CD4-positive, alpha-beta T cell treated with Interleukin-21 for 1 hour (primary cell): ENCODE measurements at places on chromosomes 6 and 20.
A peak's percentile ranks its signal among the peaks of the same experiment; 100 is the strongest.

DNA sequence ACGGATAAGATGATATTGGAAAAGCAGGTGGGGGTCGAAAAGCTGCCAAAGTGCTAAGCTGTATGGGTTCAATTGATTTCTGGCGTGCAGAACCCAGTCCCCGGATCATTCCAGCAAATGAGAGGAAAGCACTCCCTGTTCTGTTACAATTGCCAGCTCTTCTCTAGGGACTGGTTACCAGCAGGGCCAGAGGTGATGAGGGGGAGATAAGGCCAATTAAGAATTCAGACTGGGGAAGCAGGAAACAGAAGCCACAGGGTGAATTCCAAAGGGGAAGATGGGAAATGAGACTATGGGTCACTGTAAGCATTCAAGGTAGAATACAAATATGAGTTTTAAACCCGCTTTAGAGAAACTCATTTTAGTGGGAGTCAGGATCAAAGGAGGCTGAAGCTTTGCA is 349.4 kb upstream of the MAP3K7 start:
- DNase-seq, result no peak

GRCh38 chr20:36728986-36729385 is 16.9 kb downstream of the NDRG3 start:
- no peak for DNase-seq

GRCh38 chr20:45987108-45987780 is 15.2 kb upstream of the ZNF335 start:
- peak; percentile 77 for DNase-seq

- DNase-seq, result no peak
Observed at GRCh38 chr6:129446272-129447197, 263.4 kb downstream of the ARHGAP18 start.

- DNase-seq, result no peak
Observed at GRCh38 chr6:151753581-151753980, 53.9 kb upstream of the ESR1 start.

DNA sequence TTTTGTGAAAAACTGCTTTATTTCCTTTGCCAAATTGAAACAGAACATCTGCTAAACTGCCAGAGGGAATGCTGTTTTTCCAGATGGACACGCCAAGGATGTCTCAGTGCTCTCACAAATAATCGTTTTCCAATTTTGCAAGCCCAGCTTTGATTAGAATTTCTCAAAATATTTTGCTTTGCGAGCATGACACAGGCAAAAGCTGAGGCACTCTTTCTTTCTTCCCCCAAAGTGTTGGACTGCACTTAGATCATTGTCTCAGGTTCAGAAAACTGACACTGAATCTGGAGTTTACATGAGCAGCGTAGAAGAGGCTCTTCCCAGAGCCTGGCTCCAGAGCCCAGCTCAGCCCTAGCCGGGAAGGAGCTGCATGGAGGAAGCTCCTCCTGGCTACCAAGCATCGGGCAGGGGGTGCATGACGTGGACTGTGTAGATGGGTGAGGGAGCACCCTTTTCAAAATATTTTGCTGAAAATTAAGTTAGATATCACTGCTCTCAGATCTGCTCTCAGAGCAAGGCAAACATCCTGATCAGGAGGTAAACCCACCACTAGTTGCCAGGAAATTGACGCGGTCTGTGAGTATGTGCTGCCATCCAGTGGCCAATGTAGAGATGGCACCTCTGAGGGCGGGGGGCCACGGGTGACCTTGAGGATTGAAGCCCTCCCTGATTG is 107.5 kb downstream of the SLC22A3 start:
- DNase-seq, result peak; percentile 79

GRCh38 chr6:136706430-136706829 is 85.8 kb downstream of the MAP3K5 start:
- no peak for DNase-seq

DNA sequence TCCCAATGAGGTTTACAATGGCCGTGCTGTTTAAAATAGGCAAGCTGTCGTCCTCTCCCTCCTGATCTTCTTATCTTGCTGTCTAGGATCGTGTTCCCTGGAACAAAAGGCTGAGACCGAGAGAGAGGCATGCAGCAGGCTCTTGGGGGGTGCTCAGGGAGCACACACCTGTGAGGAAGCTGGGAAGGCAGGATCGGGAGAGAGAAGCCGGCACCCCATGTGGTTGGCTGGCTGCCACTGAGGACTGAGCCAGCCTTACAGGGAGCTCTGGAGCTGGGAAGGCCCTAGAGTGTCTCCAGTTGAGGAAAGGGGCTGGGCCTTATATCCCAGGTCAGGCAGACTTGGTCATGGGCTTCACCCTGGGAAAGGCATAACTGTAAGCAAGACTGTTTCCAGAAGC is 184.2 kb downstream of the LY86 start:
- no peak for DNase-seq

DNA sequence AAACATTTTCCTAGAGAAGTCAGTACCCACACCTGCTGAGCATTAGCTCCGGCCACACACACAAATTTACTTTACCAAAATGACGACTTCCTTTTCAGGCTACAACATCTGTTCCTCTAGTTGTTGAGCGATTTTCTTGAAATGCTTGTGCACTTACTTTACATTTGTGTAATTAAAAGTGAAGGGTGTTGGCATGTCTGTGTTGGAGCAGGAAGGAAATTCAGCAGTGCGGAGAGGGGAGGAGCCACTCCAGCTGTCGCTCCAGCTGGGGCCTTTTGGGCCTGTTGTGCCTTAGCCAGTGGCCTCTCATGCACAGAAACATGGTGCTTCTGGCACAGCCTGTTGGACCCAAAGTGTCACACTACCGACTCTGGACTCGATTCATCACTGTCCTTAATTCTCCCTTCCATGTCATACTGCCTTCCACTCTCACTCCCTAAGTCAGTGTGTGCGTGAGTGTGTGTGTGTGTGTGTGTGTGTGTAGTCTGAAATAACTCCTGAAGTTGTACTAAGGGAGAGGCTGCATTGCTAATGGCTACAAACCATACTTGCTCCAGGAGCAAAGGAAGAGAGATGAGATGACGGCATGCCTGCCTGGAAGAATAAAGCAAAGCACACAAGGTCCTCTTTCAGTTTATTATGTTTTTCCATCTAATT is 191.8 kb upstream of the ARG1 start:
- DNase-seq, result no peak

GRCh38 chr20:25508083-25508770 is 77.1 kb downstream of the NINL start:
- no peak for DNase-seq

GRCh38 chr6:159163901-159164370 is 5.3 kb upstream of the FNDC1 start:
- no peak for DNase-seq

GRCh38 chr6:15331143-15331542 is 85.3 kb downstream of the JARID2 start:
- DNase-seq, result no peak

DNA sequence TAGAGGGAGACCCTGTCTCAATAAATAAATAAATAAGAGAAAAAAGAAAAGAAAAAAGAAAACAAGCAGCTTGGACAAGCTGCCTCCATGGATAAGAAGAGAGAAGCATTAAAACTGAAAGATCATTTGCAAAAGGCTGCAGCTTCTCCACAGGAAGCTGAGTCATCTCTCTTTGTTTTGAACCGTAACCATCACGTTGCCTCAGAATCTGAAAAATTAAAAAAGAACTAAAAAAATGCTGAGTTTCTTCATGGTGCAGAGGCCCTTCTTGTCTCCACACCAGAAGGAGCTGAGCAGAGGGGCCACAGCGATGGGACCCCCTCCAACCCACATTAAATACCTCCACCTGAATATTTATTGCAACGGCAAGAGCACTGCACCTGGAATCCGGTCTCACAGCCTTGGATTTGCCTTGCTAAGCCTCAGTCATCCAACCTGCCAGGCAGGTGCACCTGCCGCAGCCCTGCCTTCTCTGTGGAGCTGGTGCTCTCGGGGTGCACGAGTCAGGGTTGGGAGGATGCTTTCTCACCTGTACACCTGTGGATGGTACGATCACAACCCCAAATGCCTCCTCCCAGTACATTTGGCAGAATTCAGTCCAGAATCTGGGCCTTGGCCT is 28.1 kb downstream of the TOX2 start:
- peak; percentile 42 for DNase-seq

DNA sequence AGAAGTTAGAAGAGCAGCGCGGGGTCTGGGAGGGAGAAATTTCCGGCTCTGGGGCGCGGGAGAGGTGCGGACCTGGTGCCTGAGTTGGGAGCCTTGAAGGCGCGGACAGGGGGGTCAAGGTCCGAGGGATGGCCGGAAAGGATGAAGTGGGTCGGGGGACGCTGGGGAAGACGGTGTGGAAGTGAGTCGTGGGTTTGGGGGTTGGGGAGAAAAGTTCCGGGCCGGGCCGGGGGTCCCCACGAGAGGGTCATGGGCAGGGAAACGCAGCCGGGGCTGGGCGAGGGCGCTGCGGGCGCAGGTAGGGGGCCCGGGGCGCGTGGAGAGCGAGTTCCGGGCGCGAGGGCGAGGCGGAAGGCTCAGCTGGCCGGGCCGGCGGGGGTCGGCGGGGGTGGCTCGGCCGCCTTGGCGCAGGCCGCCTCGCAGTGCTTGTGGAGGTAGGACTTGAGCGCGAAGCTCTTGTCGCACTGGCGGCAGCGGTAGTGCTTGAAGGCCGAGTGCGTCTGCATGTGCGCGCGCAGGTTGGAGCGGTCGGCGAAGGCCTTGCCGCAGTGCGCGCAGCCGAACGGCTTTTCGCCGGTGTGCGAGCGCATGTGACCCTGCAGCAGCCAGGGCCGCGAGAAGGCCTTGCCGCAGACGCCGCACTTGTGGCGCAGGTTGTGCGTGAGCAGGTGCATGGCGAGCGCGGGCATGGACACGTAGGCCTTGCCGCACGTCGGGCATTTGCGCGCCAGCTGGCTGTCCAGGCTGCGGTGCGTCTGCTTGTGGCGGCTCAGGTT is 10.5 kb upstream of the SRXN1 start:
- DNase-seq, result no peak

DNA sequence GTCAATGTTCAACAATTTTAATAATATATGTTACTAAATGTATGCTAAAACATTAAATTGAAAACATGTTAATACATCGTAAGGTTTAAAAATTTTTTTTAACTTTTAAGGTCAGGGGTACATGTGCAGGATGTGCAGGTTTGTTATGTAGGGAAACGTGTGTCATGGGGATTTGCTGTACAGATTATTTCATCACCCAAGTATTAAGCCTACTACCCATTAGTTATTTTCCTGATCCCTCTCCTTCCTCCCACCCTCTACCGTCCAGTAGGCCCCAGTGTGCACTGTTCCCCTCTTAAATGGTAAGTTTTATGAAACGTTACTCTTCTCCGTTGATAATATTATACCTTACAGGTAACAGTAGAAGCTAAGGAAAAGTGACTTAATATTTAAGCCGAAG is 15.8 kb downstream of the PDE7B start:
- DNase-seq, result no peak

DNA sequence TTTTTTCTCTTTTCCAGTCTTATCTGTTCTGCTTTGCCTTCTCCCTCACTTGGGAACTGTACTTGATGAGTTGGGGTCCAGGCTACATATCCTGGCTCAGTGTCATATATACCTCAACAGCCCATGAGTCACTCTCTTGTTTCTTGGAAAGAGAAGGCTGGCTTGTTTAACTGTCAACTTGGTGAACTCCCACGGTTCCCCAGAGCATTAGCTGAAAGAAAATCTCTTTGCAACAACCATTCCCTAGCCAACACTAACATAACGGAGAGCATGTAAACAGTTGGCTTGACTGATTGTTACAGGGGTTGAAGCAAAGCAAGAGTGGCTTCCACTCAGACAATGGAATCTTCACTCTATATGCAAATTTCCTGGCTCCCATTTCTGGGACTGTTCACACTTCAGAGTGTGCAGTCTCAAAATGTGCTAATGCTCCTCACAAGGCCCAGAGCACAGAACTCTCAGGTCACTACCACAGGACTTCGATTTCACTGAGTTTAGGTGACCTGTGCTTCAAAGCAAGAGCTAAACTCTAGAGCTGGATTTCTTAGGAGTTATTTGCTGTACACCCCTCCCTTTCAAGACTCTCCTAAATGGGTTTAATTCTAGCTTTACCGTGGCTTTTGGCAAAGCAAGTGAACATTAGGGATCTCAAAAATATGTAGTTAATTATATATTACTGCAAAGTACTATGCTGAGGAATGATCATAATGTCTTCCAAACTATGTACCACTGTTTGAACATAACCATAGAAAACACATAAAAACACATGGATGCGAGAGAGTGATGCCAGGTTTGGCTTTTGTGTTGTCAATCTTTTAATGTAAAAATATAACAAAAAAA is 609.8 kb downstream of the RFPL4B start:
- DNase-seq, result no peak

GRCh38 chr20:16367948-16368560 is 205.2 kb downstream of the KIF16B start:
- no peak for DNase-seq

DNA sequence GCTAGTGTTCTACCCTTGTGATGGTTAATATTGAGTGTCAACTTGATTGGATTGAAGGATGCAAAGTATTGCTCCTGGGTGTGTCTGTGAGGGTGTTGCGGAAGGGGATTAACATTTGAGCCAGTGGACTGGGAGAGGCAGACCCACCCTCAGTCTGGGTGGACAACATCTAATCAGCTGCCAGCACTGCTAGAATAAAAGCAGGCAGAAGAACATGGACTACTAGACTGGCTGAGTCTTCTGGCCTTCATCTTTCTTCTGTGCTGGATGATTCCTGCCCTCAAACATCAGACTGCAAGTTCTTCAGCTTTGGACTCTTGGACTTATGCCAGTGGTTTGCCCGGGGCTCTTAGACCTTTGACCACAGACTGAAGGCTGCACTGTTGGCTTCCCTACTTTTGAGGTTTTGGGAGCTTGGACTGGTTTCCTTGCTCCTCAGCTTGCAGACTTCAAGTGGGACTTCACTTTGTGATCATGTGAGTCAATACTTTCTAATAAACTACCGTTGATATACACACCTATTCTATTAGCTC is 50.1 kb downstream of the SDHAF4 start:
- no peak for DNase-seq

DNA sequence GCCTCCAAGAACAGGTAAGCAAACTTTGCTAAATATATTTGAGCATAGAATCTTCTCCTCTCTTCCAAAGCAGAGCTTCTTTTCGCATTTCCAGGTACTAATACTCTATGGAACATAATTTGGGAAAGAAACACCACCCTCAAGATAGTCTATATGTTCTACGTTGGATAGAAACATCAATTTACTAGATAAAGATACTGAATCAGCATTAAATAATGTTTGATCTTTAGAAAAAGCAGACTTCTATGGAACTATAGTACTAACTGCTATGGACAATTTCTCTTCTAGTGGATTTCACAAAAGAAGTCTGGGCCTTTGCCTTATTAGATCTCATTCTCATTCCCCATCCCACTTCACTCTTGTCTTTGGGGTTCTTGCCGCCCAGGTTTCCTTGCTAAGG is 103.0 kb downstream of the CDK19 start:
- no peak for DNase-seq
